Left ventricle myocardium inferior (tissue), 1 donor: ENCODE measurements at places on chromosomes 2 and 18.

DNA sequence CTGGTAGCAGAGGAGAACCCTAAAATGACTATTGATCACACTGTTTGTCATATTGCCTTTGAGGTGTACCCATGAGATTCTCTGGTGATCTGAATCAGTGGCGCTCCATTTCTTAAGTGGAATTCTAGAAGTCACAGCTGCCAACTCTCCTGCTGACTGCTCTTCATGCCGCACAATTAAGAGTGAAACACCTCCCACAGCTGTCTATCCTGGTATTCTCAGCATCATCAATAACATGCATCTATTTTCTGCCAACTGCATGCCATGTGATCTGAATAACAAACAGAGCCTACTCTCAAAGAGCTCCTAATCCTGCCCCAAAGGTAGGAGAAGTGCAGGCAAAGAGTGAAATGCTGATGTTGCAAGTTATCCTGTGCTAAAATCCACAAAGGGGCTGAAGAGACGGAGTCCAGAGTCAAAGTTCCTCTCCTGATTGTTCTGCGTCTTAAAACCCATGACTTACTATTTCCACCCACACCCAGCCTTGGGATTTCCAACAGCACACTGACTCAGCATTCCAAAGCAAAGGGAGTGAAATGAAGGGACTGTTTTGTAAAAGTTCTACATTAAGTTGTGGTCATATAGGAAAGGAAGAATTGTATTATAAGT, 13.7 kb upstream of the DAPL1 start:
- no peaks in the 10 kb centered on the region for H3K36me3 ChIP-seq
- no peak for DNase-seq
- H3K27me3 ChIP-seq = no peaks in the 10 kb centered on the region
- H3K4me1 ChIP-seq = no peaks in the 10 kb centered on the region
- no peak overlapping the region for H3K27ac ChIP-seq
- no peak overlapping the region for H3K4me3 ChIP-seq

DNA sequence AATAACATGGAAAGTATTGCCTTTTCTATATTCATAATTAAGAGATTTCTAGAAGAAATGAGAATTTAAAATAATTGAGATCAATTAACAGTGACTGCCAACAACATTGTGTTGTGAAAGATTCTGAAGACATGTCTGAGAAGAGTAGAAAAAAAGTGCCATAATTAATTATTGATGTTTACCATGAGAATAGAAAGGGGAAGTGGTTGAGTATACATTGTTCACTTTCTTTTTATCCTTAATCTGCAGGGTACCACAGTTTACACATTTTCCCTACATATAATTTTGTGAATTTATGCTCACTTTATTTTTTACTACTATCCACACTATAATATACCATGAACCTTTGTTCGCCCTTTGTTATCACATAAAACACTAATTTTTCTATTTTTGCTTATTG, 47.1 kb upstream of the UBE2E3 start:
- no peak overlapping the region for H3K4me3 ChIP-seq
- no peak overlapping the region for H3K27ac ChIP-seq
- no peaks in the 10 kb centered on the region for H3K27me3 ChIP-seq
- H3K36me3 ChIP-seq = no peaks in the 10 kb centered on the region
- H3K4me1 ChIP-seq = no peaks in the 10 kb centered on the region

DNA sequence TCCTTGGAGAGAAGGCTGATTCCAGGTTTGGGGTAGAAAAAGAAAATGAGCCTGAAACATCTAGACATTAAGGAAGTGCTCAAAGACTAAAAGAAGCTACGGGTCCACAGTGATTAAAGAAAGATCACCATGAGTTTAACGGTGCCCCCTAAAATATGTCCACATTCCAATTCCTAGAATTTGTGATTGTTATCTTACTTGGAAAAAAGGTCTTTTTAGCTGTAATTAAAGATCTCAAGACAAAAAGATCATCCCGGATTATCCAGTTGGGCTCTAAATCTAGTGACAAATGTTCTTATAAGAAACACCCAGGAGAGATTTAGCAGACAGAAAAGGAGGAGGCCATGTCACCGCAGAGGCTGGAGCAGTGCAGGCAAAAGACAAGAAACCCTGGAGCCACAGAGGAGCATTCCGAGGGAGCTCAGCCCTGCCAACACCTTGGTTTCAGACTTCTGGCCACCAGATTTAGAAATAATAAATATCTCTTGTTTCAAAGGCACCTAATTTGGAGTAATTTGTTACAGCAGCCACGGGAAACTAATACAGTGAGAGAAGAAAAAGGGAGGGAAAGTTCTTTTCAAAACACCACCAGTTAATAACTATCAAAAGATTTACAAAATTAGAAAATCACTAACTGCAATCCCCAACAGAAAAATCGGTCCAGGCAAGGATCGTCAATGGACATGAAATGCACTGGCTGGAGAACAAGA, 8.5 kb downstream of the UXS1 start:
- H3K36me3 ChIP-seq = no peaks in the 10 kb centered on the region
- no peaks in the 10 kb centered on the region for H3K27me3 ChIP-seq
- no peak overlapping the region for H3K27ac ChIP-seq
- DNase-seq = no peak

DNA sequence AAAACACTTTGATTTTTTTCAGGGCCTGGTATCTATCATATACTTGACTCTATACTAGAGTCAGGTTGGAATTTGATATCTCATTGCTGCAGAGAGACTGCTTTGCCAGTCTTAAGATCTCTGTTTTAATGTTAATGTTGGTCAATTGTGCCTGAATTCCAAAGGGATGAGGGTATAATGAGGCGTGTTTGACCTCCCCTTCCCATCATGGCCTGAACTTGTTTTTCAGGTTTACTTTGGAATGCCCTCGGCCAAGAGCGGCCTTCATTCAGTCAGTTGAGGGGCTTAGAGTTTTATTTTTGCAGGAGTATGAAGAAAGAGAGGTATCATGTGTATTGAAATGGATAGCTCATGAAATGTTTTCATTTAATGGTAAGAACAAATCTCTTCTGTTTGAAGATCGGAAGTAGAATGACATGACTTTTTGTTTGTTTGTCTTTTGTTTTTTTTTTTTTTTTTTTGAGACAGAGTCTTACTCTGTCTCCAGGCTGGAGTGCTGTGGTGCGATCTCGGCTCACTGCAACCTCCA, 119.0 kb downstream of the KIAA1328 start:
- DNase-seq = no peak
- H3K36me3 ChIP-seq = no peaks in the 10 kb centered on the region
- H3K4me1 ChIP-seq = no peaks in the 10 kb centered on the region
- H3K4me3 ChIP-seq = no peak overlapping the region

- no peak overlapping the region for H3K4me3 ChIP-seq
- no peak for DNase-seq
- peaks cover 40% of the 10 kb centered on the region for H3K27me3 ChIP-seq
Observed at GRCh38 chr18:50218432-50219197, 23.7 kb upstream of the MYO5B start.

GRCh38 chr2:105796131-105796638, 51.5 kb downstream of the NCK2 start:
- H3K4me3 ChIP-seq = peak overlapping the region; percentile 26
- no peaks in the 10 kb centered on the region for H3K27me3 ChIP-seq
- H3K27ac ChIP-seq = peak overlapping the region; percentile 59
- no peak for DNase-seq
- no peaks in the 10 kb centered on the region for H3K36me3 ChIP-seq
- peaks cover 81% of the 10 kb centered on the region for H3K4me1 ChIP-seq
